ENCODE measurements at places on chromosomes 11 and 22. TPM values are rescaled to one million over a fixed set of nuclear protein-coding genes. Genes with fewer than 3 reads are reported as not detected.
A peak's percentile ranks its signal among the peaks of the same experiment; 100 is the strongest.

SNAP29 gene
- total RNA-seq, result 9.6 TPM

B3GAT1 gene
- not detected for total RNA-seq

PGA3 gene
- not detected for total RNA-seq

SEPTIN3 gene
- total RNA-seq, result 2.8 TPM

NDUFV1 gene
- total RNA-seq, result 237 TPM

RHOD gene
- total RNA-seq, result 5.6 TPM

DNA sequence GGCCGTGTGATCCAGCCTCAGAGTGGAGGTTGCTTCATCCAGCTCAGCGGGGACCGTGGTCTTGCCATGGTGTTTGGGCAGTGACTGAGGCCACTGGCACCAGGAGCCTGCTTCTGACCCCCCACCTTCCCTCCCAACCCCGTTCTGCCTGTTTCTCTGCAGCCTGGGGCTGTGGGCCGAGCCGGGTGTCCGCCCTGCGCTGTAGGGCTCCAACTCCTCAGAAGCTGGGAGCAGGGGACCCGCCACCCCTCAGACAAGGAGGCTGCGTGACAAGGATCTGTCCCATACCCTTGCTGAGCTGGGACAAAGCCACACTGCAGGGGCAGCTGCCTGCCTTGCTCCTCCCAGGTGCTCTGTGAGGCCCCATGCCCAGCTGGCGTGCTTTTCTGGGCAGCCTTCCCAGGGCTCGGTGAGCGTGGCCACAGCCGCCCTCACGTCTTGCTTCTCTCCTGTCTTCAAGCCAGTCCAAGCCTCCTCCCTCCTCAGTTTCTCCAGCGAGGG lies 11.7 kb upstream of the ARFGAP3 start:
- no peak for DNase-seq

DNA sequence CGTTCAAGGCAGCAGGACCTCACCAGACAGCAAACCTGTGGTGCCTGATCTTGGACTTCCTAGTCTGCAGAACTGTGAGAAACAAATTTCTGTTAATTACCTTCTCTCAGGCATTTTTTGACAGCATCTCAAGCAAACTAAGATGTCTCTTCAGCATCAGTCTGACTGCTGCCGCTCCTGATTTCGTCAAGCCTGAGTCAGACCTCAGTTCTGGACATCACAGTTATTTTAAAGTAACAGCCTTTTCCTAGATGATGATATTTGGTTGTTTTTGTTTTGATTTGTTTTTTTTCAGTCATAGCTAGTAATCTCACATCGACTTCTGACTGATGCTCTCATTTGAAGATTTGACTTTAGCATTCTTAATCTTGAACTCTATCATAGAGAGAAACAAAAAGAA lies 71.9 kb downstream of the BLID start:
- no peak for DNase-seq

DNA sequence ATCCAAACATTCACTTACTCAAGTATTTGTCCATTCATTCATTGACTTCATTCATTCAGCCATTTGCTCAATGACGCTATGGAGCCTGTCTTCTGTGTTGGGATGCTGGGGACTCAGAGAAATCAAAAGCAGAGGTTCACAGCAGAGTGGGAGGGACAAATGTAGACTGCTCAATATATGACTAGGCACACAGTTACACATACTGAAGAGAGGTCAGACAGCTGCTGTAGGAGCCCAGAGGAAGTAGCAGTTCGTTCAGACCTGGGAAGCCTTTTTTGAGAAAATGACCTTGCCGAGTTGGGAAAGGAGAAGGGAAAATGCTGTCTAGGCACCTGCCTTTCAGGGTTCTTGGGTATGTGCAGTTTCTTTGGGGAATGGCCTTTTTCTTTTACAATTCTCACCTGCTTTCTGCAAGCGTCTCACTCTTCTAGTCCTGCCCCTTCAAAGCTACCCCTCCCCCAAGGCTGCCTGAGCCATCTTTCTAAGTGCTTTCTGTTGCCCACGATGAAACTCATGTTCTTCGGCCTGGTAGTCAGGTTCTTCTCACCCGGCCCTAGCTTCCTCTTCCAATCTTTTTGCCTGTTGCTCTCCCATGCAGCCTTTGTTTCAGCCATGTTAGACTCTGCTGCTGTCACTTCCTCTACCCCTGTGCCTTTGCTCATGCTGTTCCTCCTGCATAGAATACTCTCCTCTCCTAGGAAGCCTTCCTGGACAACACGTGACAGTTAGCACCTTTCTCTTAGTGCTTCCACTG lies 4.2 kb upstream of the UVRAG start:
- no peak for DNase-seq

GRCh38 chr11:32224580-32224979 lies 133.7 kb downstream of the RCN1 start:
- no peak for DNase-seq

GRCh38 chr11:86292912-86293616 lies 9.0 kb upstream of the HIKESHI start:
- no peak for DNase-seq

DNA sequence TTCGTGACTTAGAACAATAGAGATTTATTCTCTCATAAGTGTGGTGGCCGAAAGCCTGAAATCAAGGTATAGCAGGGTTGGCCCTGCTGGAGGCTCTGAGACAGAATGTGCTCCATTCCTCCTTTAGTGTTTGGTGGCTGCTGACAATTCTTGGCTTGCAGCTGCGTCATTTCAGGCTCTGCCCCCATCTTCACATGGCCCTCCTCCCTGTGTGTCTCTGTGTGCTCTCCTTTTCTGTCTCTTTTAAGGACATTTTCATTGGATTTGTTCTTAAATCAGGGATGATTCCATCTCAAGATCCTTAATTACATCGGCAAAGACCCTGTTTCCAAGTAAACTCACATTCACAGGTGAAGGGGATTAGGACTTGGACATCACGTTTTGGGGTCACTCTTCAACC lies 10.2 kb upstream of the APOL6 start:
- no peak for DNase-seq

DNA sequence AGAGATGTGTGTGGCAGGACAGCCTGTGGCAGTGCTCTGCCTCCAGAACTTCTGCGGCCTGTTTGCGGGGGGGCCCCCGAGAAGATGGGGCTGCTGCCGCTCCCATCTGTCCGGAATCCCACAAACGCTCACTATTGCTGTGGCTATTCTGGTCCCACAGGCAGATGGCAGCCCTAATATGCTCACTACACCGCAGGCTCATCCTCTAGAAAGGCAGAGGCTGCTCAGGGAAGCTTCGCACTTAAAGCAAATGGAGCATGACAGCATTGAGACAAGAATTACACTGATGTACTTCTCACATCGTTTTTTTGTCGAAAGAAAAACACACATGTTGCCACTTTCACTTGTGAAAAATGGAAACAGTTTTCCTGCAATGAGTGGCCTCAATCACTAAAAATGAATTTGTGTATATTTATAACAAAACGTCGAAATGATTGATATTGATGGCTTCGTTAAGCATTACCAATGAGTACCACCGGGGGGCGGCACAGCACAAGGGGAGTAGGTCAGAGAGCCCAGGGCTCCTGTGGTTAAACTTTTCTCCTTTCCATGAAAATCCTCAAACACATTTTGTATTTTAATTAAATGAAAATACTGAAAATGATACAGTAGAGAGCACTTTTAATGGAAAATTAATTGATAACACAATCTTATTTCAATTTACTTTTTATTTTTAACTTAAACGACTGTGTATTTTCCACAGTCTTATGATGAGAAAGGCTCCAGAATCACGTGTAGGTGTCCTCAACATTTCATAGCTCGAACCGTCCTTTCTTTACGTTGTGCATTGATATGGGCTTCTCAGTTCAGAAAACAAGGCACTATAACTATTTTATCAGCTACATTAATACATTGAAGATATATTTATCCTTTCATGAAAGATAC lies 69.1 kb downstream of the CTTN start:
- peak; percentile 19 for DNase-seq

- DNase-seq, result no peak
Observed at GRCh38 chr11:59204746-59205145, 8.0 kb downstream of the MPEG1 start.

- DNase-seq, result no peak
Observed at GRCh38 chr11:282171-282570, 4.0 kb downstream of the NLRP6 start.

DNA sequence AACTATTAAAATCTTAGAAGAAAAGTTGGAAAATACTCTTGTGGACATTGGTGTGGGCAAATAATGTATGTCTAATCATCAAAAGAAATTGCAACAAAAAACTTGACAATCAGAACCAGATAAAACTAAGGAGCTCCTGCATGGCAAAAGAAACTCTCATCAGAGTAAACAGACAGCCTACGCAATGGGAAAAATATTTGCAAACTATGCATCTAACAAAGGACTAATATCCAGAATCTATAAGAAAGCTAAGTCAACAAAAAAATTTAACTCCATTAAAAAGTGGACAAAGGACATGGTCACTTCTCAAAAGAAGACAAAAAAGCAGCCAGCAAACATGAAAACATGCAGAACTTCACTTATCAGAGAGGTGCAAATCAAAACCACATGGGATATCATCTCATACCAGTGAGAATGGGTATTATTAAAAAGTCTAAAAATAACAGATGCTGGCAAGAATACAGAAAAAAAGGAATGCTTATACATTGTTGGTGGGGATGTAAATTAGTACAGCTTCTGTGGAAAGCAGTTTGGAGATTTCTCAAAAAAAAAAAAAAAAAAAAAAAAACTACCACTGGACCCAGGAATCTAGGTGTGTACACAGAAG lies 99.7 kb upstream of the TOP3B start:
- DNase-seq, result no peak

DNA sequence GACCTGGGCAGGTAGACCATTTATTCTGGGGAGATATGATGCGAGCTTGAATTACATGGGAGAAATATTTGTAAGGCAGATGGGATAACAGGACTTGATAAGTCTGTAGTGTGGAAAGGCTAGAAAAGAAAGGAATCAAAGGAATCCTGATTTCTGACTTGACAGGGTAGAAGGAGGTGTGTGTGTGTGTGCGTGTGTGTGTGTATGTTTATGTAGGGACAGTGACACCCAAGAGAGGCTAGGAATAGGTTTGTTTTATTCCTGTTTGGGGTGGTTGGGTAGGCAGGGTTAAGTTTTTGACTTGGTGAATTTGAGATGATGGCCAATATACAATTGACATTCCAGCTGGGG lies 390 bp upstream of the HTATIP2 start:
- no peak for DNase-seq

GRCh38 chr22:37726241-37726887 lies 29.5 kb downstream of the TRIOBP start:
- DNase-seq, result no peak

- no peak for DNase-seq
Observed at GRCh38 chr11:118565051-118565450, 680 bp downstream of the IFT46 start.

DNA sequence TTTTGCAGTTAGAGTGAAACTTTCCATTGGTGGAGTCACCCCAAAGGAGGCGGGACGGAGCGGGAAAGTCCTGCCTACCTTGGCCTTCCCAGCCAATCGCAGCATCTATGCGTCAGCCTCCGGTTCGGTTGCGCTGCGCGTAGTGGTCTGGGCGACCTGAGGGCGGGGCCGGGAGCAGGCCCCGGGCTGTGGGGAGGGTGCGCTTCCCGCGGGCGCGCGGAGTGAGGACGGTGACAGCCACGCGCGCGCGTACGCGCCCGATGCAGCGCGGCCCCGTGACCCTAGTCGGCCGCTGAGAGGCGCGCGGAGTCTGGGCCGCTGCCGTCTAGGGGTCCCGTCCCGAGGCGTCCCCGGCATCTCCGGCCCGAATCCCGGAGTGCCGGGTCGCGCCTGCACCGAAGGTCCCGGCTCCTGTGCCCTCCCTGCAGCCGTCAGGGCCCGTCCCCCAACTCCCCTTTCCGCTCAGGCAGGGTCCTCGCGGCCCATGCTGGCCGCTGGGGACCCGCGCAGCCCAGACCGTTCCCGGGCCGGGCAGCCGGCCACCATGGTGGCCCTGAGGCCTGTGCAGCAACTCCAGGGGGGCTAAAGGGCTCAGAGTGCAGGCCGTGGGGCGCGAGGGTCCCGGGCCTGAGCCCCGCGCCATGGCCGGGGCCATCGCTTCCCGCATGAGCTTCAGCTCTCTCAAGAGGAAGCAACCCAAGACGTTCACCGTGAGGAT lies at the start of gene NF2:
TSS of gene NF2 (plus strand) at position 276 of the 718 bp plus-strand sequence. CDS start at position 642, 366 bp downstream.
- DNase-seq, result no peak

GRCh38 chr11:112410325-112410724 lies 149.7 kb upstream of the PLET1 start:
- DNase-seq, result no peak

DNA sequence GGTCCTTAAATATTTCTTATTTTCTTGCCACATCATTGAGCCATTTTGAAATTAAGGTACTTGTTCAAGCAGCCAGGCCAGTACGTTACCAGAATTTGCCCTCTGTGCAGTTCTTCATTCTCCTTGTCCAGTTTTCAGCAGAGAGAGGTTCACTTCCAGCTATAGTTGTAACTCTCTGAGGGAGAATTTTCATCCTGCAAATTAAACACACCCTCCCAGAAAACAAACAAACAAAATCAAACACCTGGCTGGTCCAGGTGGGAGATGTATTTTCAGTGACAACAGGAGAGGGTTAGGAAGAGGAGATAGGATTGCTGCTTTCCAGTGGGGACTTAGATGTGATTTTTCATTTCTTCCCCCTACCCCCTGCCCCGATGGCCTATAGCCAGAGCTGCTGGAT lies 45.0 kb downstream of the LHFPL7 start:
- DNase-seq, result no peak

DNA sequence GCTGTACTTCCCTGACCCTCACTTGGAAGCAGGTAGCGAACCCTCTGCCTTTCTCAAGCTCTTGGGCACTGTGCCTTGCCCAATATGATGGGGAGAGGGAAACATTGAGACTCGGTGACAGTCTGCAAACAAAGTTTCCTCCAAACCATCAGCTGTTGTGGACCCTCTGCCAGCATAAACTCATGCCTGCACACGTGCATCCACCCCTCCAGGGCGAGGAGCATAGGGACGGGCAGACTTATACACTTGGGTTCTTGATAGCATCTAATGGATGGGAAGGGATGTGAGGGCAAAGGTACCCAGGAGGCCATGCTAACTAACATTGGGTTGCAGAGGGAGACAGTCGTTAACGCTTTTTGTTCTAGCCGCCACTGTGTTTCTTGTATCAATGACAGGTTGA lies 8.2 kb upstream of the MAPK8IP1 start:
- DNase-seq, result no peak

Data from Caki2 (cell line).